ENCODE measurements at places on chromosomes 2 and 18. TPM values are rescaled to one million over a fixed set of nuclear protein-coding genes. Genes with fewer than 3 reads are reported as not detected.

Gene TNFRSF11A
- 3.2 TPM for polyA plus RNA-seq

Gene CASP8
- polyA plus RNA-seq = not detected

Gene ANKRD30BL
- not detected for polyA plus RNA-seq

Gene SERPINB2
- polyA plus RNA-seq = not detected

Gene PUM2
- polyA plus RNA-seq = 57.2 TPM

Gene NOSTRIN
- polyA plus RNA-seq = 12.0 TPM

GRCh38 chr2:218733171-218734021, 22.8 kb downstream of the TTLL4 start:
- DNase-seq = no peak

DNA sequence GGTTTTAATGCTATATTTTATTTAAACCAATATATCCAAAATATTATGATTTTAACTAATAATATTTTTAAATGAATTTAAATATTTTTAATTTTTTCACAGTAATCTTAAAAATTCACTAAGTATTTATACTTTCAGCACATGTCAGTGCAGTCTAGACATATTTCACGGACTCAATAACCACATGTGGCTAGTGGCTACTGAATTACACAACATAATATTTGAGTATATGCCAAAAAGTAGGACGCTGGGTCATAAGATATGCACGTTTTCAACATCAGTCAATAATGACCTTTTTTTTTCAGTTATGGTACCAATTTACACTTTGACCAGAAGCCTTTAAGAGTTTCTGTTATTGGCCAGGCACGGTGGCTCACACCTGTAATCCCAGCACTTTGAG, 117.7 kb downstream of the GFPT1 start:
- no peak for DNase-seq

- DNase-seq = no peak
These were observed 28.0 kb downstream of the UBE2E3 start for GRCh38 chr2:181008407-181008806.

GRCh38 chr2:201369775-201370174, 12.6 kb upstream of the FLACC1 start:
- DNase-seq = no peak

DNA sequence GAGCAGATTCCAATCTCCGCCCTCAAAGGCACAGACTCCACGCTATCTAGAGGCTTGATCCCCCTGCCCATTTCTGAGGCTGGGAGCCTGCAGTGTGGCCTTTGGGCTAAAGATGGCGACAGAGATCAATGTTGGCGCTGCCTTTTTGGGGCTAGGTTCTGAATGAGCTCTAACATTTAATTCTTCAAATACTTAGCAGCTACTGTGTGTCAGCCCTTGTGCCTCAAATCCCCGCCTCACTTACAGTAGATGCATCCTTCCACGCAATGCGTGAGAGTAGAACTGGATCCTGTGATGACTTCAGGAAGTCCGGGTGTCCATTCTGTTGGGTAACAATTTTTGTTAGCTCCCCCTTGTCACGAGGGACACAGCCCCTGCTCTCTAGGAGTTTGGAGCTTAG, 12.4 kb downstream of the IL1F10 start:
- DNase-seq = no peak

DNA sequence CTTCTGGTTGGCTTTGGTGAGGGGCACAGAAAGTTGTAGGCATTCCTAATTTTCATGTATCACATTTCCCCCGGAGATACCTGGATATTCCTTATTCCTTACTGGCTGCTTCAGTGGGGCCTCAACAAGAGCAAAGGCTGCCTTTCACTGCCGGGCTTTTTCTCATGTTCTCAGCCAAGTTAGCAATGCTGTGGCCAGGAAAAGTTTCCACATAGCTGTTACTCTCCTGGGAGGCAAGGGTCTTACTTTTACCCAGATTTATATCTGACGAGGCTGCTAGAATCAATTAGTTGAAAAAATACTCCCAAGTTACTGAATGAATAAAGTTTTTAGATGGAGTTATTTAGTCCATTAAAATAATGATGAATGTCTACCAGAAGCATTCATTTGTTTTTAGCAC, 230.5 kb downstream of the ZNF407 start:
- DNase-seq = peak; percentile 15

DNA sequence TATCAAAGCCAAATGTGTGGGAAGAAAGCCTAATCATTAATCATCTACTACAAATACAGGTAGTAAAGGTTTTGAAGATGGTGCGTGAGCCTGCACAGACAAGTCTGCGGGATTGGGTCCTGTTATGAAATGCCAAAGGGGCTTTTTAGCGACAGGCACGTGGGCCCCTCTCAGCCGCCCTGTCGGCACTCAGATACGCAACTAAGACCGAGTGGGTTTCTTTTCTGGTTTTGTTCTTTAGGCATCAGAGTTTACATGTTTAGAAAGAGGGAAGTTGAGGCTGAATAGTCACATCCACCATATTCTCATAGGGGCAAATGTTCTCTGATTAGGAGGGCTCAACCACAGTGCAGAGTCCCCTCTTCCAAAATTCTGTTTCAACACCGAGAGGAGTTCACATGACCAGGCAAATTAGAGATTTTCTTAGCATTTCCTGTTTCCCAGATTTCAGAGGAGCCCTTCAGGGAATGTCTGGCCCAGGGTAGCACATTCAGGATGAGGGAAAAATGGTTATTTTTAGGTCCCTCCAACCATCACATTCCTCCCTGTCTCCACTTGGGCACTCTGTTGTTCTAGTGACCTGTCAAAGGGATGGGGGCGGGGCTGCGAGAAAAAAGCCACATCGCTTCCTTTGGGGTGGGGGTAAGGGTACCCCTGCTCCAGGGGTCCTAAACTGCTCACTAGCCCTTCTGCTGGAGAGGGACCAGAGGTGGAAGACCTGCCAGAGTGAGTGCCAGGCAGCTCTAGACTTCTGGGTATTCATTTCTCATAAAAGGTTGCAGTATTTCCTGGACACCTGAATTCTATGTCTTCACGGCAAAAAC, 159.2 kb downstream of the BCL2 start:
- no peak for DNase-seq

DNA sequence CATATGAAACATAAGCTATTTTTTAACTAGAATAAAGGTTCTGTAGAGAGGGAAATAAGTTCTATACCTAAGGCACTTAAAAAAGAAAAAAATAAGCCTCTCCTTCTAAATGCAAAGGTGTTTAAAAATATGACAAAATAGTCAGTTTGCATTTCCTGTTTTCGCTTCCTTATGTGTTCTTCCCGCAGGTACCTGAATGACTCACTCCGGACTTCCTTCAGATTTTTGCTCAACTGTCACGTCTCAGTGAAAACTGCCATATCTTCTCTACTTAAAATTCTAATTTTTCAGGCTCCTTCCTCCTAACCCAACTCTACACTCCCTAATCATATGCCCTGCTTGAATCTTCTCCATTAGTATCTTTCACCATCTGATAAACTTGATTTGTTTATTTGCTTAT, 1333.1 kb downstream of the LRP1B start:
- no peak for DNase-seq

DNA sequence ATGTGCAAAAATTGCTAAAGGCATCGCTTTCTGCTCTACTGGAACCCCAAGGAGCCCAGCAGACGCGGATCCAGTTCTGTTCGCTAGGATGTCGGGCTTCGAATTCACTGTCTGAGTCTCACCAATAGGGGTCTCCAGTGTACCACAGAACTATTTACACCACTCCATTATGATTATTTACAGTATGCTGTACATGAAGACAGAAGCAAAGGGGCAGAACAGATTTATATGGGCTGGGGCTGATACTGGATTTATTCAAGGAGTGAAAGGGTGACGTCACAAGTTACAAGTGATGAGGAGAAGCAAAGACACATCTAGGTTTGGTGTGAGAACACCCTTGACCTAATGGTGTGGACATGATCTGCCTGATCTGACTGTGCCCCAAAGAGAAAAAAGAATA, 185.3 kb upstream of the ATP5MC3 start:
- peak; percentile 67 for DNase-seq

GRCh38 chr2:24176326-24176725, 1.5 kb downstream of the FAM228A start:
- no peak for DNase-seq

DNA sequence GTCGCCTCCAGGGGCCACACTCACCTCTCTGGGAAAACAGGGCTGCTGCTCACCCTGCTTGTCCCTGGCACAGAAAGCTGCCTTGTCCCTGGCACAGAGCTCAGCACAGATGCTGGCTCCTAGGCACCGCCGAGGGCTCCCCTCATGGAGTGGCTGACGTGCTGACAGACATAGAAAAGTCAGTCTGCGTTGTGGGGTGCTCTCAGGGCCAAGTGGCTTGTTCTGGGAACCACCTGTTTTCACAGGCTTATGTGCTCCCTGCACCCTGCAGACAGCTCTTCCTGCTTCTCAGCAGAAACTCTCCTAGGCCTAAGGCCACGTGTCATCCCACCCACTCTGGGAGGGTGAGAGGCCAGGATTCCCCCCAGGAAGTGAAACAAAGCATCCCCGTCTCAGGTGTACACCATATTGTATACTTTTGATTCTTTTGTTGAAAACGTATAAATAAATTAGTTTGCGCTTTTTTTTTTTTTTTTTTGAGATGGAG, 84.7 kb upstream of the TMEM200C start:
- DNase-seq = no peak

GRCh38 chr18:63152096-63152495, 167.5 kb downstream of the BCL2 start:
- DNase-seq = no peak

DNA sequence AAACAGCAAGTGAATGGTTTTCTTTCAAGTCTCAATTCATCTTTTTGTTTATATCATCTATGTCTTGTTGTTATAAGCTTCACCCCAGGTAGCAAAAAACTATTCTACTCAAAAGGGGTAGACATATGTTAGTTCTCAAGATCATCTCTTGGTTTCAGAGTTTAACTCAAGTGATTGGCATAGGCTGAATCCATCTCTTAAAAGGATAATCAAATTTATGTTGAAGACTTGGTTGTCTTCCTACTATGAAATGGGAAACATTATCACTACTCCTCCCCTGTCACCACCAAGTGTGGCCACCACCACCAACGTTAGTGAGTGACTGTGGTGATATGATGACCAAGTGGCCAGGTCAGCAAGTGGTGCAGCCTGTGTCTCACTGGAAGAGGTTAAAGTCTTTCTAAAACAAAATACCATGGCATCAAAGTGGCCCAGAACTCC, 1.5 kb downstream of the IL1B start:
- no peak for DNase-seq

GRCh38 chr2:131121464-131121863, 16.3 kb downstream of the PLEKHB2 start:
- DNase-seq = no peak

DNA sequence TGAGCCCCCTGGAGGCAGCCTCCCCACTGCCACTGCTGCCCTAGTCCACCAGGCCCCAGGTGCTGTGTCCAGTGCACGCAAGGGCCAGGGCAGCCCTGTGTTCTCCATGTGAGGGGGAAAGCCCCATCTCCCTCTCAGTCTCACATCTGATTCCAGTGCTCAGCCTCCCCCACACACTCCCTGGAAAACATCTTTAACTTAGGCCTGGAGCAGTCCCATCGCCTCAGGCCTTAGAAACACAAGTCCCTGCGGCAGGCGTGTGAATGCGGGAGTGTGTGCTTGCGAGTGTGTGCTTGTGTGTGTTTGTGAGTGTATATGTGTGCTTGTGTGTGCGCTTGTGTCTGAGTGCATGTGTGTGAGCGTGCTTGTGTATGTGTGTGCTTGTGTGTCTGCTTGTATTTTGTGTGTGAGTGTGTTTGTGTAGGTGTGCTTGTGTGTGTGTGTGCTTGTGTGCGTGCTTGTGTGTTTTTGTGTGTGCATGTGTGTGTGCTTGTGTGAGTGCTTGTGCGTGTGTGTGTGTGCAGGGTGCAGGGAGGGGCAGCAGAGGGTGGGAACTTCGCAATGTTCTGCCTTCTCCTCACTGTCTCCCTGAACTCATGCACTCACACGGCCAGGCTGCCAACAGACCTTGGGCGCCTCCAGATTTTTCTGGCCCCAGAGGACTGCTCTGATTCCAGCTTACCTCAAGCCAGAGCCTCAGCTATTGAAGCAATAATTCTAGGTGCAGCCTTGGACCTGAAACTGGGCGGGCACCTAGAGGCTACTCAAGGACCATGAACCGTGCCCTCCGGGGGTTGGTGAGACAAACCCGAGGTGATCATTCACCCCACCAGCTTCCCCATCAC, 139.6 kb downstream of the CABLES1 start:
- no peak for DNase-seq

- no peak for DNase-seq
These were observed 245.8 kb downstream of the KCNE4 start for GRCh38 chr2:223297788-223298187.

DNA sequence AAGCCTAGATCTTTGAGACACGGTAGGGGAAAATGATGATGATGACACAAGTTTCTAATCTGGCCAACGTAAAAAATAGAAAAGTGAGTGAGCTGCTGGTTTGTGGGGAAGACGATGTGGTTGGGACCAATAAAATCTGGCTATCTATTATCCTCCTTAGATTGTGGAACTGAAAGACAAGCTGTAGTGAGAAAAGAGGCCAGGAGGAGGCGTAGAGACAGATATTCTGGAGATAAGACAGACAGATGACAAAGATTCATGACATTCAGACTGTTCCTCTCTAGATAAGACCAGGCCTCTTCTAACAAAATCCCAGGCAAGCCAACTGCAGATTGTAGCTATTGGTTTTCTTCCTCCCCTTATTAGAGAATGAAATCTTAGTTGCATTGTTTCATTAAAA, 376.3 kb upstream of the UBE2E3 start:
- no peak for DNase-seq

DNA sequence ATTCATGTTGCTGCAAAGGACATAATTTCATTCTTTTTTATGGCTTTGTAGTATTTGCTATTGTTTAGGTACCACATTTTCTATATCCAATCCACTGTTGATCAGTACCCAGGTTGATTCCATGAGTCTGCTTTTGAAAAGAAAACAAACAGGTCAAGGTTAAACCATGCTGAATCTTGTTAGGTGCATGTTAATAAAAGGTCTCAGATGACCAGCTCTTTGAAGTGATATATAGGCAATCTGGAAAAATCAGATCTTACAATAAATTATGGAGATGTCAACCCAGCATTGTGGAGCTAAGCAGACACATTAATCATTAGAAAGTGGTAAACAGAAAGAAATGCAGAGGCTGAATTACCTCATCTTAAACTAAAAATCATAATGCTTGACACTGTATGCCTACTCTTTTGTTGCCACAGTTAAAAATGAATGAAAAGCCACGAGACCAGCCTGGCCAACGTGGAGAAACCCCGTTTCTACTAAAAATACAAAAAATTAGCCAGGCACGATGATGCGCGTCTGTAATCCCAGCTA, 246.0 kb downstream of the CTNNA2 start:
- no peak for DNase-seq

- DNase-seq = no peak
These were observed 68.5 kb upstream of the FAM117B start for GRCh38 chr2:202566286-202566685.
